ENCODE measurements at places on chromosomes 7 and 10.

DNA sequence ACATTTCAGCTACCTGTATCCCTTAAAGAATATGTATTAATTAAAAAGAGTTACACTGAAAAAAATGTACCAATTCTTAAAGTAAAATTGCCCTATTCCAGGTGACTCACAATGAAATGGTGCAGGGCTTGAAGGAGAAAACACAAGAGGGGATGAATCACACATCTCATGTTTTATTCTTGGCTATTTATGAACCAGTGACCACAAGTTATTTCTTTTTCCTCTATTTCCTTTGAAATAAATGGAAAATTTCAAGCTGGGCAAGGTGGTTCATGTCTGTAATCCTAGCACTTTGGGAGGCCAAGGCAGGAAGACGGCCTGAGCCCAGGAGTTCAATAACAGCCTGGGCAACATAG is 106.8 kb downstream of the UBE2H start:
- no peak for DNase-seq

- DNase-seq, result no peak
Observed at GRCh38 chr7:47419471-47419870, 162.4 kb downstream of the TNS3 start.

DNA sequence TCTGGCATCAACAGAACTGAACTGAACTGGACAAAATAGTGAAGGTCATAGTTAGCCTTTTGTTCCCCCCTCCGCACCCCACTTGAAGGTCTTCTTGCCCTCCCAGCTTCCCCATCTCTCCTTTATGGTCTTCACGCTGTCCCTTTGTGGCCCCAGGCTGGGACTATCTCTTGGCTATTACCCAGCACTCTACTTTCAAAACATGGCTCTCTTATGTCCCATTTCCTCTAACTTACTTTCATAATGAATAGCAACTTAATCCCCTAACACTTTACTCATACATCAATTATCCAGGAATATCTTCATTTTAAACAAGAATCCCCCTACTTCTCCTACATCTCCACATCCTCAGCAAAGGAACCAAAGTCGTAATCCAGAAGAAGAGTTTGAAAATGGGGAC is 135.3 kb upstream of the ITGB1 start:
- no peak for DNase-seq

DNA sequence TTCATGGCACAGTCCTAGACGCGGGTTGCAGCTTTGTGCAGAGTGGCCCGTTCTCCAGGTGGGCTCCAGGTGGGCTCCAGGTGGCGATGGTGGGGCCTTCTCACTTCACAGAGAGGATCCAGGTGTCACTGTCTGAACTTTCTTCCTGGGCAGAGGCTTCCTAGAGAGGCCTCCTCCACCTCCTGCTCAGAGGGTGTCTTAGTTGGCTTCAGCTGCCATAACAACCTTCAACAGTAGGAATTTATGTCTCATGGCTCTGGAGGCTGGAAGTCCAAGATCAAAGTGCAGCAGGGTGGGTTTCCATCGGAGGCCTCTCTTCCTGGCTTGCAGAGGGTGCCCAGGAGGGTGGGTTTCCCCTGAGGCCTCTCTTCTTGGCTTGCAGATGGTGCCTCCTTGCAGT is 125.1 kb downstream of the GLRX3 start:
- no peak for DNase-seq

DNA sequence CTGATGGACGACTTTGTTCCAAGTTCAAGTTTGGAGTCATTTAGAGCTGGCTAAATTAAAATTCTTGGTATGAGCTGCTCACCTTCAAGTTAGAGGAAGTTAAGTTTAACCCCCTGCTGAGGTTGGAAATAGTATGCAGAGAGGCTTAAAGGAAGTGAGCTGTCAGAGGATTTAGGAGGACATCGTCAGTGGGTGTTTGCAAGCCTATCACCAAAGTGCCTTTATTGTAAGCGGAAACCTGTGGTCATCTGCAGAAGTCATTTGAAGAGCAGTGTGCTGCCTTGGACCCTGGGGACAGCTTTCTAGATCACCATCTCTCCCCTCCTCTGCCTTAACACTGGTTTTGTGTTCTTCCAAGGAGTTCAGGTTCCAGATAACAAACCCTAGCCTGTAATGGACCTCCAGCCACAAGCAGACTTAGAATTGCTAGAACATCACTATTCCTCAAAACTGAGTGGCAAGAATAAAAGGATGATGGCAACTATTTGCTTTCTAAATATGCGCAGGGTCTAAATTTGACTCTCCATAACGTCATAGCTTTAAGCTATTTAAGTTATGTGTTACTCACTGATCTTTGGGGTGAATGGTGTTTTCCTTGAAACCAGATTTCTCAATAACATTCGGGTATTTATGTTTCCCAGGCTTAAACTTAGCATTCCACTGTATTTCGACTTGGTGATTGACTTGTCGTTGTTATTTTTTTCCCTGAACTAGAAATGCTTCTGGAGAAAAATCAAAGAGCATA is 93.4 kb downstream of the SLC39A12 start:
- no peak for DNase-seq

DNA sequence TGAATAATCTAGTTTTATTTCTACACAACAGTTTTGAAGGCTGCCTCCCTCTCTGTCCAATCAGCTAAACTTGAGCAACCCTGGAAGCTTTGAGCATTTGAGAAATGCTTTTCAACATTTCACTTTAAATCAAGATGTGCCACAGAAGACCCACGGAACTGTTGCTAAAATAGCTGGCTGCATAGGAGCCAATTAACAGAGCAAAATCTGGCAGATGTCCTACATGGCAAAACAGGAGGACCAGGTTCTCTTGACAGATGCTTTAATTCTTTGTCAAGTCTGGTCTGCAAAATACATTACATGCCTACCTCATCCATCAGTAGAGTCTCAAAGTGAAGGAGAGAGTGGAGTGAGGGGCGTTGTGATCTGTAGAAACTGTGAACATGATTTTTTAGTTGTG is 185.9 kb downstream of the DPY19L1 start:
- DNase-seq, result peak; percentile 81

- no peak for DNase-seq
Observed at GRCh38 chr10:47136866-47137265, 163.1 kb upstream of the GDF10 start.

DNA sequence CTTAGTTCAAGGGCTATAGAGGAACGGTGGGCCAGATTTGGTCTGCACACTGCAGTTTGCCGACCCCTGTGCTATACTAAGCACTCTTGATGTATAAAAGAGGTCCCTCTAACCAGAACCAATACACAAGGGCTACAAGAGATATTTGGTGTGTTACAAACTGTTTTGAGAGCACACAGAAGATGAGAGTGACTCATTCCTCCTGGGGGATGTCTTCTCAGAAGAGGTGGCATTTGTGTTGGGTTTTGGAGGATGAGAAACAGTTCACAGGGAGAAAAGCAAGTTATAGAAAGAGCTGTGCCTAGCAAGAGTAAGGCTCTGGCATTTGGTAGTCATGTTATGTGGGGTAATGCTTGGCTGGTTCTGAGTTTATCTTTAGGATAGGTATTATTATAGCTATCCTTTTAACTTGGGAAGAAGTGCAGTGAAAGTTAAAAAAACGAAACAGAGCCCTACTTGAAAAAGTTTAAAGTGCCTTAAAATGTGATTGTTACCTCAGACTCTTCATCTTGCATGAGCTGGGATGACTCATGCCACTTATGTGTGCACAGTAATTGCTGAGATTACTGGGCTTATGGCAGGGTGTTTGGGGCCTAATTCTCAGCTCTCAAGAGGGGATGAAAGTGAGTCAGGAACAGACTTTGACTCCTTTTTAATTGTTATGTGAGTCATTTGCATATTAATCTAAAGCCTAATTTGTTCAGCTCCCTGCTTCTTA is 160.4 kb downstream of the KIF20B start:
- DNase-seq, result no peak

- DNase-seq, result no peak
Observed at GRCh38 chr7:21336743-21337142, 91.1 kb upstream of the SP4 start.

DNA sequence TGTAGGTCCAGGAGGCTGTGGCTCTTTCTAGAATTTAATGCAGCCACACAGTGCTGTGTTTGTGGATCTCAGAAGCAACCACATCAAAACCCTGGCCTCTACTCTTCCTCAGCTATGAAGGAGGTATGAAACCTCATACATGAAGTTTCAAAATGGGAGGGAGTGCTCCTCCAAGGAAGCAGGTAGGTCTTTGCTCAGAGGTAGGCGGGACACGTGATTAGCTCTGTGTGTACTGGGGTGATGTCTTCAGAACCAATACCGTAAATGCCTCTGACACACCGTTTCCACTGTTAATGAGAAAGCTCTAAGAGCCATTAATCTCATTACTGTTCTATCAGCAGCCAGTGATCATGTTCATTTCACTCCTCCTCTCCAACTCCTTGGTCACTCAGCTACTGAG is 126.1 kb downstream of the PLXNA4 start:
- no peak for DNase-seq

- DNase-seq, result no peak
Observed at GRCh38 chr7:14184292-14184864, 194.9 kb upstream of the ETV1 start.

GRCh38 chr10:33026422-33026821 is 68.4 kb upstream of the ITGB1 start:
- DNase-seq, result no peak

DNA sequence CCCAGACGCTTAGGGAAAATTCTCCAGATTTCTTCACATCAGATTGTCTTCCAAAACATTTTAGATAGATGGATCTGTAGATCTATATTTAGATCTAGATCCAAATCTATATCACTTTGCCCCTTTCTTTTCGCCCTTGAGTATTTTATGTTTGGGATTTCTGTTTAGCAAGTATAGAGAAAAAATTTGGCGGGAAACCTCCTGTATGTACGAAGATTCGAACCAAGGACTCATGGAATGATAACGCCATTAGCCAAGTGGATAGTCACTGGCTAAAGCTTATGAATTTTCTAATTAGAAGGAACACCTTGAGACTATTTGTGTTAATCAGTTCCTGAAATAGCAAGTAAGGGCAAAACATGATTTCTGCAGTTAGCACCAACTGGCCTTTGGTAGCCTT is 1.2 kb downstream of the THNSL1 start:
- DNase-seq, result no peak
